ENCODE measurements at places on chromosomes 2 and 18.

GRCh38 chr2:207704078-207704477, 7.4 kb upstream of the CCNYL1 start:
- DNase-seq, result no peak

DNA sequence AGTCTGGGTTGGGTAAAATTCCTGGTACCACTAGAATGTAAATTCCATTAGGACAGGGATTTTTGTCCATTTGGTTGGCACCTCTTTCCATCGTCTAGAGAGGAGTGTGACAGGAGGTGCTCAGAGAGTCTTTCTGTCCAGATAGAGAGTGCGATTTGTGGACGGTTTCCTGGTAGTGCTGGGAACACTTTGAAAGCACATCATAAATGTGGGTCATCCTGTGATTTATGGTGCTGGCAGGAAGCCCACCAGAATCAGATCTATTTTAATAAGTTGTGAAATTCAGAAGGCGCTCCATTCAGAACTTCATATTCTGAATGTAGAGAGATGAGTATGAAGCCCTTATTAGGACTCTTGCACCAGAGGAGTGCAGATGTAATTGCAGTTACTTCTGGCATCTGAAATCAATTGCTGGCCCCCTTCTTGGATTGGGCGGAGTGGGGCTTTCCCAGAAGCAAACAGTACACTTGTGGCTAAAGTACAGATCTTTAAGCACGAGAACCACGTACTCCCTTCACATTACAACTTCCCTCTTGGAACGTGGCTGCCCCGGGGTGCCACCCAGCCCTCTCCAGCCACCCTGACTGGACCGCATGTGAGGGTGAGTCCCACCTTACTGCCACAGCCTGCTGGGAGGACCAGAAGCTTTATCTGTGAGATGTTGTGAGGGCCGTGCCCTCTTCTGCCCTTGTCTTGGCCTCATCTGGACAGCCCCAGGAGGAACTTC, 243.2 kb downstream of the MYO3B start:
- no peak for DNase-seq

DNA sequence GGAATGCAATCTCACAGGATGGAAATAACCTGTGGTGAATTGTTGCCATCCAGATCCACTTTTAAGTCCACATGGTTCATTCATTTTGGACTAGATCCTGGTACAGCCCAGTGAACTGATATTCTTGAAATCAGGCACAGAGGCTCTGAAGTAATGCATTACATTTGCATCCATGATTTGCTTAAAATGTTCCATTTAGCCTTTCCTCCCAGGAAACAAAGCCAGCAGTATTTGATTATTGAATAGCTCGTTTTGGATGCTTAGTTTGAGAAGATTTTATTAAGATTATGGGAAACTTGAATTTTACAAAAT, 995.8 kb upstream of the CDH2 start:
- DNase-seq, result no peak

DNA sequence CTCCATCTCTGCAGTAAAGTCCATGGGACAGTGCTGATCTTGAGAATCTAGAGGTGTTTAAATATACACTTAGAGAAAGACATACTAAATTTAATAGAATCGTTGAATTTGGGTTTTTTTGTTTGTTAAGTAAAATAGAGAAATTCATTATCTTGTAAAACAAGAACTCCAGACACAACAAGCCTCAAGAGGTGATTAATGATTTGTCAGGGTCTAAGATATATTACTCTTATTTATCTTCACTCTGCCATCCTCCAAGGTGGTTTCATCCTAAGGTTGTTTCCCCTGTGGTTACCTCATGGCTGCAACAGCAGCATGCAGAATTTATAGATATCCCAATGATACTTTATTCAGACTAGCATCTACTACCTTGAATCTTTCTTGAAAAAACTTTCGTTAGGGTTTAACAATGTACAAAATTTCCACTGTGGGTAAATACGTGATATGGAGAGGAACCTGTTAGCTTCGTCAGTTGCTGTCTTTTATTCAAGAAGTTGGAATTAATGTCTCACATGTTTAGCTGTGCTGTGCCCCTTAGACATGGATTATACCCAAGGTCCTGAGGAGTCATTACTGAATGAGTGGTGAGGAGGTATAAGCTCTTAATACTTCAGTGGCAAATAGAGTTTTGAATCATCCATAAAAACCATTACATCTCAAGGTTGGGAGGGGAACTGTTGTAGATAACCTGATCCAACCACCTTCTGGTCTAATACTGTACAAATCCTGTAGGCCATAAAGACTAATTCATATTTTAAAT, 128.0 kb downstream of the GPD2 start:
- DNase-seq, result no peak

DNA sequence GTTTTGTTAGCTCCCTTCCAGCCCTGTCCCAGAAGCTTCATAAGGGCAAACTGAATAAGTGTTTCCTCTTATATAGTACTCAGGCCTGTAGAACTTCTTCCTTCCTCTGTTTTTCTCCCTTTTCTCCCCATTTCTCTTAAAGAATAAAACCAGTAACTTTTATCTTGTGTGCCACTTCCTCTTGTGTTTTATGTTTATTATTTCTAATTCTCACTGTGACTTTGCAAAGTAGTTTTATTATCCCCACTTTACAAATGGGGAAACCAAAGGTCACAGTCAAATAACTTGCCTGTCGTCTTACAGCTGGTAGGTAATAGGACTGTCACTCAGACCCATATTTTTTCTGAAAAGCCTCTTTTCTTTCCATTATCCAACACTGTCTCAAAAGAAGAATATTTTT, 42.4 kb downstream of the RBBP8 start:
- DNase-seq, result no peak

GRCh38 chr2:164542581-164543021, 78.7 kb downstream of the GRB14 start:
- DNase-seq, result peak; percentile 49

- DNase-seq, result no peak
Observed at GRCh38 chr2:86232910-86233309, 33.7 kb downstream of the MRPL35 start.

- DNase-seq, result no peak
Observed at GRCh38 chr2:111624411-111625156, 259.4 kb downstream of the ANAPC1 start.

GRCh38 chr2:120401275-120402066, 55.5 kb downstream of the INHBB start:
- no peak for DNase-seq

GRCh38 chr18:51561821-51562220, 364.3 kb upstream of the MEX3C start:
- DNase-seq, result no peak

DNA sequence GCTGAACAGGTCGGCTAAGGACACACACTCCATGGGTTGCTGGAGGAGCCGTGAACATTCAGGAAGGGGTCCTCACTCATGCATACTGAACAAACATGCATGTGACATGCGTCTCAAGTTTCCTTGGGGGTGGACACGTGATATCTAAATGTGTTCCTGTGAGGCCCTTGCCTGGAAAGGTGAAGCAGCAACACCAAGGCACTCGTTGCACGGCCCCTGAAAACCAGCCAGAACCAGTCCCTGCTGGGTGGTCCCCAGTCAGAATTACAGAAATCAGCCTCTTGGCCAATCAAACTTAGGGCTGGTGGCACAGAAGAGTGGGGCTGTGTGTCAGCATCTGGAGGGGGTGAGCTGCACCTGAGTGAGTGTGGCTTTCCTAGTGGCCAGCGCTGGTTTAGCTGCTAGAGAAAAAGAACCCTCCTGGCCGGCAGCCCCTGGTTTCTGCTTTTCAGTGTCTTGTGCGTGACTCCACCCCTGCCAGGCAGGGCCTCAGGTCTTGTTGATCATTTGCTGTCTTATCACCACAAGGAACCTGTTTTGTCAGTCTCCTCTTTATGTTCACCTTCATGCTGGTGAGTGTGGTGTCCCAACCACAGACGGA, 3.2 kb upstream of the AQP12B start:
- DNase-seq, result no peak

DNA sequence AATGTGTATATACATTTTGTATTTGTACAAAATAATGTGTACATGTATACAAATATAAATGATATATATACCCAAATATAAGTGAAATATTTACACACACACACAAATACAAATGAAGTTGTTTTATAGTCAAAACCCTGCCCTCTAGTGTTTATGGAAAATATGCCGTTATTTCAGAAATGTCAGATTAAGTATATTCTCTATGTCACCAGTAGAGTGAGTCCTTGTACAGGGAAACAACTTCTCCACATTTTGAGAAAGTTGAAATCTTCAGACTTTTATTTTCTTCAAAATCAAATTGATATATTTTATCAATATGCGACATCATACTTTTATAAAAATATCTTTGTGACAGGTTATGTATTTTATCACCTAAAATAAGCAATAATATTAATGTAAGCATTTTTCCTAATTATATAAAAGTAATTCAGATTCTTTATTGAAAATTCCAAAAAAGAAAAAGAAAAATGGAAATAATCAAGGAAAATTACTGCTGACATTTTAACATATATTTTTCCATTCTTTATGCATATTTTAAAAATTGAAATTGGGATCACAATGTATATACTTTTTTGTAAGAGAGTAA, 22.4 kb downstream of the ARL6IP6 start:
- DNase-seq, result peak; percentile 40

DNA sequence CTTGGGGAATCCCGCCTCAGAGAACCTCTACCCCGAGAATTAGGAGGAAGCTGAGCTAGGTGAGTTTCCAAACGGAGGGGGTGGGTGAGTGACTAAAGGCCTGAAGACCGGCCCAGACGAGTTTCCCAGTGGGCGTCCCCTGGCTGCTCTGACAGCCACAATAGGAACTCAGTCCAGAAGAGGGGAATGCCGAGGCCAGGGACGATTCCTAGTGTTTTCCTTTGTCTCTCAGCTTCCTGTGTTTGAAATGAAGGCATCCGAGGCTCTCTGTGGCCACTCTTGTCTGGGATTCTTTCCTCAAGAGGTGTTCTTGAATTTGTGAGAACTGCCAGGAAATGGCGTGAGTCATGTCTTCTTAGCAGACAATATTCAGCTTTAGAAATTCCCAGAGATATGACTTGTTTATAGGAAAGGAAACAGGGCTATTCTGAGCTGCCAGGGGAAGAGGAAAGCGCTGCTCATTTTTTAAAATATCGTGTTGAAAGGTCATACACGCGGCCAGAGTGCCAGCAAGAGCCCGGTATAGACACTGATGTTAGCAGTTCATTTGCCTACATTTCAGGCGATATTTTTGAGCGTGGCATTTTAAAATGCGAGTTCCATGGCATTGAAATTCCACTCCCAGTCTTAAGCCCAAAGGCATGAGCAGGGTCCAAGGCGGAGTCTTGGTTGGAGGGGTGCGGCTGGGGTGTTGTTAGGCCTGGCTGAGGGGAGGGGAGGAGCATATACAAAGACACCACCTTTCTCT, 169.1 kb upstream of the KLF7 start:
- no peak for DNase-seq

DNA sequence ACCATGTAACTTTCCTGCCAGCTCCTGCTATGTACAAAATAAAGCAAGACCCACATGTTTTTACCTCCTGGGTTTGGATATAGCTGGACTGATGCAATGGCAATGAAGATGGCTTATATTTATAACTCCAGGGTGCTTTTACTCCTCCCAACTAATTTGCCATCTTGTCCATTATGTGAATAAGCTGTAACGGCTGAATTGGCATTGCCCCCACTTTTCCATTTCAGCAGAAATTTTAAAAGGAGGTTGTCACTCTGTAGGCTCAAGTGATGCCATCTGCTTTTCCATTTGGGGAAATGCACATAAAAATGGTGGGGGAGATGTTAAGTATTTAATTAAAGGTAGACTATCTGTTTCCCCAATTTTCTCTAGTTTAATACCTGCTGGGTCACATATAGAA, 345.5 kb downstream of the ERBB4 start:
- peak; percentile 70 for DNase-seq

DNA sequence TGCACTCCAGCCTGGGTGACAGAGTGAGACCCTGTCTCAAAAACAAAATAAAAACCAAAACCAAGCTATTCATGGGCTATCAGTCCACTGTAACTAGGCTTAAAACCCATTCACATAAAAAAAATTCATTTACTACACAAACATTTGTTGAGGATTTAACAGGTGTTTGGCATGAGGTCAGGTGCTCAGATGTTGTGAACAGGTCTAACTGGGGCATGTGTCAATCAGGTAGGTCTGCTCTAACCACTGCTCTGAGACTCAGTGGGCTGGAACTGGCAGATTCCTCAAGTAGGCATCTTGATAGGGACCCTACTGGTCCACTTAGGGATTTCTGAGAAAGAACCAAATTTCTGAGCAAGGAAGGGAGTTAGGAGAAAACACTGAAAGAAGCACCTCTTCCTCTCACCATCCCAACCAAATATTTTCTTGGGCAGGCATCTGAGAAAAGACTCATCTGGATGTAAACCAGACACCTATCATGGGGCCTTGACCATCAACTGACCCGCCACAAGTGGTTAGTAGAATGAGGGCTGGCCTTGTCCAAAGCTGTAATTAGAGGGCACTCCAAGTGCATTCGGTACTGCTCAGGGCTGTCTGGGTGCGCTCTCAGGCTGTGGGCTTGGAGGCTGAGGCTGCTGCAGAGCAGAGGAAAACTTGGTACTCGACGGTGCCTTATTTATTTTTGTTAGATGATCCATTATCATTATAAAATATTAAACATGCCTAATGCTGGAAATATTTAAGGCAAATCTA, 33.9 kb downstream of the WIPF1 start:
- no peak for DNase-seq

DNA sequence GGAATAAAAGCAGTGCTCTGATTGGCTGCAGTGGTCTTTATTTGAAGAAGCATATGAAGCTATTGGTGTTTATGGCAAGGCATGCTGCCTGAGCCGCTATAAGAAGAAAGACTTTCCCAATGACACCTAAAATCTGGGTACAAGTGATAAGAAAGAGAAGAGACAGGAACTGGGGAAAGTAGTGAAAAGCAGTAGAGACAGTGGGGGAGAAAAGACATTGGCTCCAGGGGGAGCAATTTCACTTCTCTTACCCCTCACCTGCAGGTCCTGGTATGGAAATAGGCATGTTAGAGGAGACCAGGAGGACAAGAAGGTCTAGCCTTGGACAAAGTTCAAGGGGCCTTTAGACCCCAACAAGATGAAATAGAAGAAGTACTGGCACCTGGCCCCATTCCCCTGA, 47.1 kb downstream of the PLCL1 start:
- no peak for DNase-seq

DNA sequence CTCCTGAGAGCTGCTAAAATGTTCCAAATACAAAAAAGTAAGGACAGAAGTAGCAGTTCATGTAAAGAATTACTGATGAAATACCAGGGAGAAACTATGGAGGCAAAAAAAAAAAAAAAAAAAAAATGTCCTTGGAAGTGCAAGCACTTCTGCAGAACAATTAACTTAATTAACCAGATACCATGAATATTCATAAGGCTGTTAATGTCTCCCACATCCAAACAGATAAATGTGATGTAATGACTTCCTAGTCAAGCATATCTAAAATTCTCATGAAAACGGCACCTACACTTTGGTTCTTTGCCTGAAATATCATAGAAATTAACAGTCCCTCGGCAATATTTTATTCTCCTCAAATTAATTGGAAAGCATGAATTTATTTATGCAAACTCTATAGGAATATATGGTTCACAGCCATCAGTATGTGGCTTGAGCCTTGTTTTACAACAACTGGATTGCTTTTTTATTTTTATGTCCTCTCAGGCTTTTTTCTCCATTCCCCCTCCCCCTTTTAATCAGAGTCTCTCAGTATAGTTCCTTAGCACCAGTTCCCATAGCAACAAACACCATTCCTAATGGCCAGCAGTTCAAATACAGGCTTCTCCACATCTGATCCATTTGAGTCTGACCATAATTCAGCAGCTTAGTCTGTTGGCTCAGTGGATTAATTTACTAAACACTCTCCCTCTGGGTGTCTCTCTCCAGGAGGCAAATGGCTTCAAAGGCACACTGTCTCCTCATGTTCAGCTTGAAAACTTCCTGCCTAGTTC, 97.1 kb downstream of the ITGA4 start:
- DNase-seq, result no peak

GRCh38 chr2:128552806-128553551, 234.3 kb upstream of the HS6ST1 start:
- no peak for DNase-seq

- no peak for DNase-seq
Observed at GRCh38 chr18:8607776-8608742, 1.2 kb upstream of the RAB12 start.

All from NCI-H446 treated with DMSO at 0.1 percent for 48 hours (cell line).